ENCODE measurements at places on chromosomes 3 and 15. TPM values are rescaled to one million over a fixed set of nuclear protein-coding genes. Genes with fewer than 3 reads are reported as not detected.

- DNase-seq = peak; percentile 93
These were observed 62.1 kb downstream of the CYFIP1 start for GRCh38 chr15:22918056-22918455.

DNA sequence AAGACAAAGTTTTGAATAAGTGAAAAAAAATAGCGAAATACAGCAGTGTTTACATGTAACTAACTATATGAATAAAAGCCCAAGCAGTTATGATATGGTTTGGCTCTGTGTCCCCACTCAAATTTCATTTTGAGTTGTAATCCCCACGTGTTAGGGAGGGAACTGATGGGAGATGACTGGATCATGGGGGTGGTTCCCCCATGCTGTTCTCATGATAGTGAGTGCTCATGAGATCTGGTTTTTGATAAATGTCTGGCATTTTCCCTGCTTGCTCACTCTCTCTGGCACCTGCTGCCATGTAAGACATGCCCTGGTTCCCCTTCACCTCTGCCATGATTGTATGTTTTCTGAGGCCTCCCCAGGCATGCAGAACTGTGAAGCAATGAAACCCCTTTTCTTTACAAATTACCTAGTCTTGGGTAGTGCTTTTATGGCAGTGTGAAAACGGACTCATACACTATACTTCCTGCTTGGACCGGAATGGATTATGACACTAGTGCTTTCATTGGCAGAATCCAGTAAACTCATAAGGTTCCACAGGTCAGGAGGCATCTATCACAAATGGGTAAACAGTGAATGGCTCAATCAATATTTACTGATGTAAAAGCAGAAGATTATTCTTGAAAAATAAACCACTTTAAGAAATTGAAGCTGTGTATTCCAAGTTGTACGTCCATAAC lies 192.1 kb downstream of the CBLB start:
- no peak for DNase-seq

GRCh38 chr3:57998366-57999283 lies 9.6 kb upstream of the FLNB start:
- no peak for DNase-seq

DNA sequence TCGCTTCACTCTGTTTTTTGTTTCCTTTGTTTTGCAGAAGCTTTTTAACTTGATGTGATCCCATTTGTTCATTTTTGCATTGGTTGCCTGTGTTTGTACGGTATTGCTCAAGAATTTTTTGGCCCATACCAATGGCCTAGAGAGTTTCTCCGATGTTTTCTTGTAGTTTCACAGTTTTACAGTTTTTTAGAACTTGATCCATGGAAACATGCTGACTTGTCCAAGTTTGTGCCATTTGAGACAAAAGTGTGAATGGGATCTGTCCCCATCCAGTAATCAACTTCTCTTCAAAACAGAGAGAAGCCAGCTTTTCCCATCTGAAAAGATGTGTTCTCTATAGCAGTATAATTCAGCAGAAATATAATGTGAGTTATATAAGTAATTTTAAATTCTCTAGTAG lies 266.5 kb upstream of the LRTM1 start:
- no peak for DNase-seq

GRCh38 chr3:60617188-60617587 lies 634.1 kb downstream of the FHIT start:
- no peak for DNase-seq

DNA sequence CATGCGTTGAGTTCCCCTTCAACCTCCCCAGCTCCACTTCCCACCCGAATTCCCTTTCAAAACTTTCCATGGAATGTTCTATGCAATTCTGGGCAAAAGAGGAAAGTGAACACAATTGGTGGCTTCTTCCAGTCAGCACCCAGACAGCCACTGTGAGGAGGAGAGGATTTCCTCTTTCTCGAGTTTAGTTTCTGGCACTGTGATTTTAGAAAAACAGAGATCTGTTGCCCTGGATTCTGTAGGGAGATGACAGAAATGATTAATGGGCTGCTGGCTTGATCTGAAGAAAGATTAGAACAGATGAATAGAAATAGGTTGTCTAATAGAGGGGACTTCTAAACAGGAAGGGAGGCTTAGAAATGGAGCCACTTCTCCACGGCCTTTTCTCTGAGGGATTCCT lies 172.0 kb downstream of the MCTP2 start:
- DNase-seq = no peak

DNA sequence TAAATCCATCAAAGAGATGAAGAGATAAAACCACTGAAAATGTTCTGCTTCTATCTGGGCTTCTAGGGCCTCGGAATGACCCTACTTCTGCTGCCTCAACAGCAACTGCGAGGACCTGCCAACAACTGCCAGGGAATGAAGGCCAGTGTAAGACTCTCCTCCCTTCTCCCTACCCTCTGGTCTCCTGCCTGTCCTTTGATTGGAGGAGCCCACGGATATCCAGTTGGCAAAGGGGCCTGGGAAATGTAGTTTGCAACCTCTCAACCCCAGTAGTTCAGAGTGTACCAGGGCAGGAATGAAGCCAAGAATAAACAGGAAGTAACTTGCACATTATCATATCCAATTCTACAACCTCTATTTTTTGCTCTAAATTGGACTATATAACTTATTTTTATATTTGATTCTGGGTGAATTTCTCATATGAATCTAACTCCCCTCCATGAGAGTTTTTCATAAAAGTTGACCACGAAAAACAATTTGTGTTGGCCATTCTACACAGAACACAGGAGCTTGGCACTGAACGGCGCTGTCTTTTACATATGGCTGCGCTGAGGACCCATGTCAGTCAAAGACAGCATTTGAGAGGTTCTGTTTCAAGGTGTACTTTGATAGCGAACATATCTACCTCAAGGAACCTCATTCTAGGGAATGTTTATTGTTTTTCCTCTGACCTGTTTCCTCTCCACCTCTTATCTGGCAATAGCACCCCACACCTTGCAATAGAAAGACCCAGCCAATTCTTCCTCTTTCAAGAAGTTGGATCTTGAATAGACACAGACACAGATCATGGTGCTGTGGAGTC lies 91.1 kb upstream of the RNF7 start:
- DNase-seq = no peak

GRCh38 chr15:98160236-98160635 lies 199.7 kb downstream of the ARRDC4 start:
- DNase-seq = no peak

GRCh38 chr15:70353606-70354345 lies 256.1 kb upstream of the TLE3 start:
- no peak for DNase-seq

GRCh38 chr3:149417174-149417573 lies 39.7 kb upstream of the TM4SF1 start:
- no peak for DNase-seq

DNA sequence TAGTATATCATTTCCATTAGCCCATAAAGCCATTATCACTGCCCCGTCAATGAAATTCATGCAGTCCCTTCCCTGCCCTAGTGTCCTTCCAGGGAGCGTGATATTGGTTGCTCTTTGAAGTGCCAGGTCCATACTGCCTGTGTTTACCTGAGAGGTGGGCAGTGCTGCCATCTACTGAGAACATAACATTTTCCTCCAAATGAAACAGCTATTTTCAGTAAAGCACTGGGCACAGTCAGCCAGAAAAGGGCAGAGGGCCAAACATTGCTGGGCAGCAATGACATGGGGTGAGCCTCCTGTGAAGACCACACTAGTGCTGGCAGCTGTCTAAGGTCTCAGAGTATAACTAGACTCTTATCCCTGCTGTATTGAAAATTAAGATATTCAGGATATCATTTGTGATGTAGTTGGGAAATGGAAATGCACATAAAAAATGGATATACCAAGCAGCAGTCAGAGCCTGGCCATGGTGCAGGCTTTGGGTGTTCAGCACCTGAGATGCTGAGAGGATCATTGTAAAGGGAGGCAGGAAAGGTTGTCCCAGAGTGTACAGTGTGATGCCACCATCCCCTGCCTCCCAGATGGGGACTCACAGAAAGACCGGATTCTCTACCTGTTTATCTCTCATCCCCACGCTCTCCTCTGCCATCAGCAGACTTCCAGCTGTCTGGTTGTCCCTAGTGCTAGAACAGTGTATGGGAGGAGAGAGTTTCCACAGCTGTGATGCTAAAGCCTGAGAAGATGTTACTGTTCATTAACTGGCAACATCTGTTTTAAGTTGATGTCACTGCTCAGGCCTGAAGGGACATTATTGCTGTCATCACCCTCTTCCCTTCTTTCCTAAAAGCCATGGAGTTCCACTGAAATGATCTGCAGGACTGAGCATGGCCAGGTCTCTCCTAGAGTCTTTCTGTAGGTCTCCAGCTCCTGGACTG lies 108.8 kb downstream of the ARNT2 start:
- DNase-seq = peak; percentile 32

- no peak for DNase-seq
These were observed 557.8 kb upstream of the CFAP20DC start for GRCh38 chr3:59607656-59608055.

DNA sequence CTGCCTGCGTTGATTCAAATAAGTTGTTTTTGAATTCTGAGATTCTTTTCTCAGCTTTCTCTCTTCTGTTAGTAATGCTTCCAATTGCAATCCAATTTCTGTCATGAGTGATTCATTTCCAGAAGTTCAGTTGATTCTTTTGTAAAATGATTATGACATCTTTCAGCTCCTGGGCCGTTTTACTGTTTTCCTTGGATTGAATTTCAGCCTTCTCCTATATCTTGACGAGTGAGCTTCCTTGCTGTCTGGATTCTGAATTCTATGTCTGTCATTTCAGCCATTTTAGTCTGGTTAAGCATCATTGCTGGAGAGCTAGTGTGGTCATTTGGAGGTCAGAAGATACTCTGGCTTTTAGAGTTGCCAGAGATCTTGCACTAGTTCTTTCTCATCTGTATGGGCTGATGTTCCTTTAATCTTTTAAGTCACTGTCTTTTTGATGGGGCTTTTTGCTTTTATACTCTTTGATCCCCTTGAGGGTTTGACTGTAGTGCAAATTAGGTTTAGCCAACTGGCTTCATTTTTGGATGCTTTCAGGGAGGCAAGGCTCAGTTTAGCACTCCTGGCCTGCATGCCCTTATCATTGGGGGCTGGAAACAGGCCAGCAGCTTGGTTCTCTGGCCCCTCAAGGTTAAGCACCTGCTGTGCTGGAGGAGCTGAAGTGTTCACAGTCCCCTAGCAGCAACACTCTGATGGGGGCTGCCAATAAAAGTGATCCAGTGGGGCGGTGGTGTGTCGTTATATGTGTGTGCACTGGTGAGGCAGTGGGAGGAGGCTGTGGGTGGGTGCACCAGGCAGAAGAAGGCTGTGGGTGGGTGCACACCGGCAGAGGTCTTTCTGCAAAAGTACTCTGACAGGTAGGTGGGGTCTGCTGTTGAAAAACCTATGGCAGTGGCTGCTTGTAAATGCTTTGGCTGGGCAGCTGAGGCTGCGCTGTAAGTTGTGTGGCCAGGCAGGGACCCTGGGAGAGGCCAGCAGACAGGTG lies 51.2 kb downstream of the MCTP2 start:
- DNase-seq = no peak

- DNase-seq = peak; percentile 92
These were observed 932 bp downstream of the ARL8B start for GRCh38 chr3:5122741-5123706.

- no peak for DNase-seq
These were observed 5.3 kb downstream of the PLA2G4D start for GRCh38 chr15:42088801-42089640.

GRCh38 chr3:158532099-158532734 lies 38.8 kb upstream of the MLF1 start:
- no peak for DNase-seq

- peak; percentile 86 for DNase-seq
These were observed 1.7 kb upstream of the SLC2A2 start for GRCh38 chr3:171028025-171028778.

GRCh38 chr3:151230646-151231045 lies 27.6 kb upstream of the GPR171 start:
- no peak for DNase-seq

- no peak for DNase-seq
These were observed 25.2 kb upstream of the TFDP2 start for GRCh38 chr3:142174559-142174958.

GRCh38 chr3:139636511-139636910 lies 41.3 kb downstream of the NMNAT3 start:
- DNase-seq = no peak

GRCh38 chr3:25080461-25080860 lies 347.6 kb upstream of the RARB start:
- no peak for DNase-seq

The NEDD4 gene
- 43.6 TPM for total RNA-seq

The ATP8B4 gene
- 1.1 TPM for total RNA-seq

The BTD gene
- 31.1 TPM for total RNA-seq

The LRTM1 gene
- total RNA-seq = not detected

The FAM81A gene
- 0.72 TPM for total RNA-seq

The SLCO2A1 gene
- total RNA-seq = 0.36 TPM

The CGNL1 gene
- 1.1 TPM for total RNA-seq
